ENCODE measurements at places on chromosomes 7 and 10.
A peak's percentile ranks its signal among the peaks of the same experiment; 100 is the strongest.

DNA sequence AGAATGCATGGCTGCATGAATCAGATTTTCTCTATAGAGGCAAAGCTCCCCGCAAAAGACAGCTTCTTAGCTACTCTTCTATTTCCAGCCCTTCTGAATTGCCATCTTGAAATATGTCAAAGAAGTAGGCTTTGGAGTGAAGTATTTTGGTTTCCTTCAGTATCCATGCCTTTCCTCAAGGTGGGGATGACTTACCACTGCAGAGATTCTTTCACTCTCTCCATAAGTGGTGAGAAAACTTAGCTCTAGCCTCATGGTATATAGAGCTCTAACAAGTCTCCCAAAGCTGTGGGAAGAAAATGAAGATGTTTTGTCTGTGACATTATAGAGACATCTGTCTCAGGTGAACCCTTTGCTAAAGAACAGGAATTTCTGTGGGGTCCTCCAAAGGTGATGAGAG, 89.6 kb upstream of the ITGB1 start:
- DNase-seq, result no peak

DNA sequence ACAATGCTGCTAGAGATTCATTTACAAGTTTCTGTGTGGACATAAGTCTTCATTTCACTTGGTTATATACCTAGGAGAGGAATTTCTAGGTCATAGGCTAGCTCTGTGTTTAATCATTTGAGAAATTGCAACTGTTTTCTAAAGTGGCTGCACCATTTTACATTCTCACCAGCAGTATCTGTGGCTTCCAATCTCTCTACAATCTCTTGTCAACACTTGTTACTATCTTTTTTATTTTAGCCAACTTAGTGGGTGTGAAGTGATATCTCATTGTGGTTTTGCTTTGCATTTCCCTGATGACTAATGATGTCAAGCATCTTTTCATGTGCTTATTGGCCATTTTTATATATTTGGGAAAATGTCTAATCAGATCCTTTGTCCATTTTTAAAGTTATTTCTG, 53.0 kb upstream of the DRGX start:
- no peak for DNase-seq

- DNase-seq, result no peak
Measured at GRCh38 chr10:29041616-29042015, 247.3 kb upstream of the LYZL1 start.

DNA sequence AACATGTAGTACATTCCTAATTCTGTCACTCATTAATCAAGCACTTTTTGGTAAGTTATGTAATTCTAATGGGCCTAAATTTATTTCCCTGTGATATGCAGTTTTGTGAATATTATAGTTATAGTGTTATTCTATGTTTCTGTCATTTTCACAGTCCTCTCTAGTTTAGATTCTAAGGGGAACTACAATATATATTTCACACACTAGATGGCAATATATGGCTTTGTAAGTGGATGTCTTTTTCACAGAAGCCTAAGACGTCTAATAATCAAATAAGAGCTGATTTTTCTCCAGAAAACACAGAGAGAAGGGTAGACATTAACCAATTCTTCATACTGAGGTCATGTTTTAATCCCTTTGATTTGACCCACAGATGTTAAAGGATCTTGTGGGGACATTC, 18.0 kb downstream of the RNLS start:
- DNase-seq, result peak; percentile 66

- no peak for DNase-seq
Measured at GRCh38 chr10:112098682-112099081, 84.9 kb downstream of the GPAM start.

GRCh38 chr10:73876157-73876556, 1.8 kb upstream of the CAMK2G start:
- DNase-seq, result peak; percentile 17

GRCh38 chr10:74645692-74646091, 180.7 kb upstream of the KAT6B start:
- no peak for DNase-seq

GRCh38 chr7:142671506-142671905, 77.8 kb upstream of the PRSS1 start:
- DNase-seq, result no peak

- no peak for DNase-seq
Measured at GRCh38 chr7:30815951-30816644, 44.9 kb downstream of the MINDY4 start.

GRCh38 chr10:79268742-79269141, 78.5 kb upstream of the PPIF start:
- DNase-seq, result no peak

DNA sequence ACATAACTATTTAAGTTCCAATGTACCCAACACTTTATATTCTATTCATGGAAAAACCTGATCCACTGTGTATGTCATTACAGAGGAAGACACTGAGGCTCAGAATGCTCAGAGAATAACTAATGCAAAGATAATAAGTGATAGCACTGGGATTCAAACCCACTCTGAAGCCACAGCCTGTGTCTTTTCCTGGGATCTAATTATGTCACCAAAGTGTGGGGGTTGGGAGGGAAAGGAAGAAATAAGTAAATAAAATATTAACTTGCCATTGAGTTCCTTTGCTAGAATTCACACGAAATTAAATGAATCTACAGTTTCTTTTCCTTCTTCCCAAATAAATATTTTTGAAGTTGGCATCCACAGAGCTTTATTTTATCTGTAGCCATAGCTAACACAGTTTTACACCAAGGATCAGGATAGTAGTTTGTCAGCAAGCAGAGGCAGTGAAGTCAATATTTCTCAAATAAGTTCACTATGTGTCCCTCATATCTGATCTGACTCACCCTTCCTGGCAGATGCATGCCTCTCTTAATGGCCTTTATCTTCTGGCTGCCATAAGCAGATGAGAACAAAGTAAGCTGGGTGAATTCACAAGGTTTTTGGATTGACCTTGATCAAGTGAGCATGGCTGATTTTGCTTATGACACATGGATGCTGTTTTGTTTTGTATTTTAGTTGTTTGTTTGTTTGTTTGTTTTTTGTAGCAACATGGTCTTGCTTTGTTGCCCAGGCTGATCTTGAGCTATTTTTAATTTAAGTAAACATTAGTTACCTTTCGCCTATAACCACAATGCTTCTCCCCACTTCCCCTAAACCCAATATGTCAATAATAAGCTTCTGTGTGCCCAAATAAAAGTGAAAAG, 6.3 kb downstream of the RAPGEF5 start:
- peak; percentile 93 for DNase-seq

DNA sequence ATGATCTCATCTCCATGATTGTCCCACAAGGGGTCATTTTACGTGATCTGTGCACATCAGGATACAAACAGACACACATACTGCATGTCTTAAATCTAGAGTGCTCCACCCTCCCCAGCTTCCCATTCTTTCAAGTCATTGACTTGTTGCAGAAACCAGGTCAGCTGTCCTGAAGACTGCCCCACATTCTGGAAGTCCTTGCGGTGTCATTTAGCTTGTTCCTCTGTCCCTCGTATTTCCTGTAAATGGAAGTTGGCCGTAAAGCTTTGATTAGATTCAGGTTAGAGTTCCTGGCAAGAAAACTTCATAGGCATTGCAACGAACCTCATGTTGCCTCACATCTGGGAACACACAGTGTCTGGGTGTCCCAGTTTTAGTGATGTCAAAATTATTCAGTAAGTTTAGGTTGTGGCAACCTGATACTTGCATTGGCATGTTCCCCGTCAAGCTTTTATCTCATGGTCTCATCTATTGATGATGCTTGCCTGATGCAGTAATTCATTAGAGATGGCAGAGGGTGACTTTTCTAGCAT, 417.4 kb upstream of the GALNT17 start:
- no peak for DNase-seq

DNA sequence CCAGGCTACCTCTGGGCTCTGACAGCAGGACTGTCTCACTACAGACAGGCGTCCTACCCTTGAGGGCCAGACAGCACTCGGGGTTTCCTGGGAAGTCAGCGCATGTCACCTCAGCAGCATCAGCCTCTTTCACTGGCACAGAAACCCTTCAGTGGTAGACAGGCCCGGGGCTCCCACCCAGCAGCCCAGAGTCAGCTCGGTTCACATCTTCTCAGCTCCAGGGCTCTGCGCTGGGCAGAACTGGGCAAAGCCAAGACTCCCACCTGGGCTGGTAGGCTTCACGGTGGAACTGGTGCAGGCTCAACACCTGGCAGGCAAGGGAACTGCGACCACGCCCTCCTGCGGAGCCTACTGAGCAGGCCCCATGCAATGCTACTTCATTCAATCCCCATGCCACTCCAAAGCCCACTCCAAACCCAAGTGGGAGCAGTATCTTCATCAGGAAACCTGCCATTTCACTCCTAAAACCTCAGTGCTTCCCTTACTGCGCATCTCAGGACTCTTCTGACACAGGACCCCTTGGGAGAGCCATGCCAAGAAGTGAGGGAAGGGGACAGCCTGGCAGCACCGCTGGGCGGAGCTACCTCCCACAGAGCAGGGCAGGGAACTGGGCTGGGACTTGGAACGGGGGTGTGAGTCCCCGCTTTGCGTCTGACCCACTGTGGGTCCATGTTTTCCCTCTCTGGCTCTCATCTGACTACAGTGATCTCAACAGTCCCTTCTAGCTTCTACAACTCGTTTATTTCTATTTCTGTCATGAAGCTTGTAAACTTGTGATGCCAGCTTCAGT, 60.4 kb downstream of the SCRN1 start:
- DNase-seq, result no peak

DNA sequence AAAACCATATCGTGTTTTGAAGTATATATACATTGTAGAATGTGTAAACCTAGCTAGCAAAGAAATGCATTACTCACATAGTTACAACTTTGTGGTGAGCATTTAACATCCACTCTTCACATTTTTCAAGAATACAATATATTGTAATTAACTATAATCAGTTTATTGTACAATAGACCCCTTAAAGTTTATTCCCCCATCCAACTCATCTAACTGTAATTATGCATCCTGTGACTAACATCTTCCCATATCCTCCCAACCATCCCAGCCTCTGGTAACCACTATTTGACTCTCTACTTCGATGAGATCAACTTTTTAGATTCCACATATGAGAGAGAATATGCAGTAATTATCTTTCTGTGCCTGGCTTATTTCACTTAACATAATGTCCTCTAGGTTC, 526.4 kb downstream of the KIF20B start:
- no peak for DNase-seq

DNA sequence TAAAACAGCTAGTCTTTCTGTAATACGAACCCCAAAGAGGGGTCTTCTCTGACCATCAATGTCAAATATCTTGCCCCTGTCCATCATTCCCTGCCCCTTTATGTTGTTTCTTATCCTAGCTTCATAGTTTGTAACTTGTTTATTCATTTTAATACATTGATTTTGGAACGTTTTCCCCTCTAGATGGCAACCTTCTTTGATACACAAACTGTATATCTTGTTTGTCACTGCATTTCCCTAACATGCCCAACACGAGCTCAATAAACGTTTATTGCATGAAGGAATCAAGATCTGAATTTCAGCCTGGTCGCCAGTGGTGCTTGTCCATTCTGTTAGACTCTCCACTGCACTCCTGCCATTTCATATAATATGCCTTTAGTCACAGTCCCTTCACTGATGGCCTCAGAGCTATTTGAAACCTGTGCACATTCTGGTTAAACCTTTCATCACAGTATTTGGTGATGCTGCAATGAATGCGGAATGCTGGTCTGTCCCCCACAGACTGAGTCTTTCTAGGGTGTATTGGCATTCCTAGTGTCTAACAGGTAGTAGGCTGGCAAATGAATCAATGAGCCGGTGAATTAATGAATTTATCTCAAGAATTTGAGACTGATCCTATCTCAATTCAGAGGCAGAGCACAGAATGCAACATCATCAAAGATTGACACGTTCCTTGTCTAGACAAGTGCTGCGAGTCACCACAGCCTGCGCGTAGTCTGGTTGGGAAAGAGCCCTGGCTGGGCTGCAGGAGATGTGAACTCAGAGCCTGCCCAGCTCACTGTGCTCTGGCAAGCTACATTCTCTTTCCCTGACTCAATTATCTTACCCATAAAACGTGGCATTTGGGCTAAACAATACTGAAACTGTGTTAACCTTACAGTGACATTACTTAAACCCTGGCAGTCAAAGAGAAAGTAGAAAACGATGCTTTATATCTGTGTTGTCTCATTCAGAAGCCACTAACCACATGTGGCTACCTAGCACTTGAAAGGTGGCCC, 55.2 kb upstream of the FRMD4A start:
- no peak for DNase-seq

DNA sequence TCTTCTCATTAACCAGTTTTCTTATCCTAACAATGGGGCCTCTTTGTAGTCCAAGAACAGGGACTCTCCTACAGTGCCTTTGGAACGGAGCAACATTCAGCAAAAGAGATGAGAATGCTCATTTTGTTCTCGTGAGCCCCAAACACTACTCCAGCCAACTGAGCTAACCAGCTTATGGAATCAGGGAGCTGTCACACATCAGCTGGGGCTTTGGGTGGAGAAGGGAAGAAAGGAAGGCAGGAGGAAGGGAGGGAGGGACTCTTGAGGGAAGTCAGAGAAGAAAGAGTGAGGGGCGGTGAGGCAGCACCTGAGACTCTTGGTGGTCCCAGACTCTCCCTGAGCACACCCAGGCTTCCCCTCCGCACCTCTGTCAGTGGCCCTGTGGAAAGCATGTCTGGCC, 123.1 kb downstream of the CLEC2L start:
- no peak for DNase-seq

DNA sequence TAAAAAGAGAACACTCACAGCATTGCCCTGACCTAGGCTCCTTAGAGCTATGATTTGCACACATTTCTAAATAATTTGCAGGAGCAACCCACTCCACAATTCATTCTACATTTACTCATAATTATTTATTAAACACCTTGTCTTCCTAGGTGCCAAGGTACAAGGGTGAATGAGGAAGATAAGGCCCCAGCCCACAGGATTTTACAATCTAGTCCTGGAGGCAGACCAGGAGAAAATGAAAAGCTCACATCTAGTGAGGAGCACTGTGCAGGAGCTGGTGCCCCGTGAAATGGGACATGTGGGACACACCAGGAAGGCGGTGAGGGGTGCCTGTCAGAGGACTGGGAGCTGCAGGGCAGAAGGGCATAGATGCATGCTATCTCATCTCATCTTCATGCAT, 59.7 kb upstream of the LRRC18 start:
- DNase-seq, result no peak

- no peak for DNase-seq
Measured at GRCh38 chr10:2225609-2226008, 488.3 kb upstream of the ADARB2 start.

- DNase-seq, result no peak
Measured at GRCh38 chr10:79342811-79343561, 4.3 kb upstream of the PPIF start.

- DNase-seq, result no peak
Measured at GRCh38 chr10:124123156-124123555, 29.8 kb upstream of the CHST15 start.

GRCh38 chr10:119633538-119634218, 17.5 kb upstream of the BAG3 start:
- no peak for DNase-seq

GRCh38 chr7:30412782-30413504, 65.6 kb downstream of the NOD1 start:
- DNase-seq, result peak; percentile 91

DNA sequence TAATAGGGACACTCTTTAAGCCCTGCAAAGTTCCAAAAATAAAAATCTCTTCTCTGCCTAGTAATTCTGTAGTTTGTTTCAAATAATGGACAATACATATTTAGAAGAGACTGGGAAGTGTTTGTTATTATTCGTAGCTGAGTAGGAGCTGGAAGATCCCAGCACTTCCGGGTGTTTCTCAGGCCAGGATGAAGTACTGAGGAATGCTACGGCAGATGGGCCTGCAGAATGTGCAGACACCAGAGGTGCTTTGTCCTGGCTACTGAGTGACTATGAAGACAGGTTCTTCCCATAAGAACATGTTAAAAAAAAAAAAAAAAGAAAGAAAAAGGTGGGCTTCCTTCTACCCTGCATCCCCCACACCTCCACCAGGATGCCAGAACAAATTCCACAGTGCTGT, 36.1 kb downstream of the ETV1 start:
- no peak for DNase-seq

- no peak for DNase-seq
Measured at GRCh38 chr7:151053096-151053495, 4.6 kb downstream of the CDK5 start.
